ENCODE measurements at places on chromosomes 12 and 14.

DNA sequence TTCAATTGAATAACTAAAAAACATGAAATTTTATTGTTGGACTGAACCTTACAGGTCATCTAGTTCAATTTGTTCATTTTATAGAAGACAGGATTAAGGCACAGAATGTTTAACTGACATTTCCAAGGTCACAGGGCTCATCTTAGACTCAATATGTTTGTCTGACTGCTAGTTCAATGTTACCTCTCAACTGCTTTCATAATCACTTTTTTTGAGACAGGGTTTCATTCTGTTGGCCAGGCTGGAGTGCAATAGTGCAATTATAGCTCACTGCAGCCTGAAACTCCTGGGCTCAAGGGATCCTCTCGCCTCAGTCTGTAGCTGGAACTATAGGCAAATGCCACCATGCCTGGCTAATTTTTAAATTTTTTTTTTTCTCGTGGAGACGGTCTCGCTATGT, 24.4 kb upstream of the ITGA5 start:
- DNase-seq, result no peak

GRCh38 chr12:96472384-96472783, 17.0 kb upstream of the CFAP54 start:
- no peak for DNase-seq

- DNase-seq, result no peak
Observed at GRCh38 chr12:108320507-108321293, 18.4 kb downstream of the CMKLR1 start.

DNA sequence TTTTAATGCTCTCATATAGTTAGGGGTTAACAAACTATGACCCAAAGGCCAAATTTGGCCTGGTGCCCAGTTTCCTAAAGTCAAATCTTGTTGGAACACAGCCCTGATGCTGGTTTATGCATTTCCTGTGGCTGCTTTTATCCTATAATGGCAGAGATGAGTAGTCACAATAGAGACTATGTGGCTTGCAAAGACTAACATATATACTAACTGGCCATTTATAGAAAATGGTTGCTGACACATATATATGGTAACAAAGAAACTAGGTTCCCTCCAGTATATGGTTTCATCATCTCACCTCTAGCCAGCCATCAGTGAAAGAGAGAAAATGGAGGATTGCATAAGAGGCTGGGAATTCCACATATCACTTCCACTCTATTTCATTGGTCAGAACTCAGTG, 10.8 kb downstream of the NAV3 start:
- DNase-seq, result no peak

DNA sequence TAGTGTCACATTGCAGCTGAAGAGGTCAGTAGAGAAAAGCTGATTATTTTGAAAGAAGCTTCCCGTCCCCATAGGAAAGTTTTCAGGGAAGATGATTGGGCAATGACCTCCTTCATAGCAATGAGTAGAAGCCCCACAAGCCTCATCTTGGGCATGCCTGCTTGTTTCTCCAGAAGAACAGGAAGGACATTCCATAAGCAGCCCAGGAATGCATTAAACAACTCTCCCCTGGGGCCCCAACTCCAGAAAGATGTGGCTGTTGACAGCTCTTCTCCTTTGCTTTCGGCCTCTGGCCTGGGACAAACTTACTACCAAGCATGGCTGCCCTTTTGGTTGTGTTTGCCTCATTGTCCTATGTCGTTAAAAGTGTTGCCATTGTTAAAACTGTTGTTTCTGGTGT, 5.7 kb upstream of the VDR start:
- DNase-seq, result no peak

- DNase-seq, result no peak
Observed at GRCh38 chr12:40335991-40336390, 111.2 kb downstream of the LRRK2 start.

- DNase-seq, result no peak
Observed at GRCh38 chr12:27966870-27967269, 5.7 kb downstream of the PTHLH start.

DNA sequence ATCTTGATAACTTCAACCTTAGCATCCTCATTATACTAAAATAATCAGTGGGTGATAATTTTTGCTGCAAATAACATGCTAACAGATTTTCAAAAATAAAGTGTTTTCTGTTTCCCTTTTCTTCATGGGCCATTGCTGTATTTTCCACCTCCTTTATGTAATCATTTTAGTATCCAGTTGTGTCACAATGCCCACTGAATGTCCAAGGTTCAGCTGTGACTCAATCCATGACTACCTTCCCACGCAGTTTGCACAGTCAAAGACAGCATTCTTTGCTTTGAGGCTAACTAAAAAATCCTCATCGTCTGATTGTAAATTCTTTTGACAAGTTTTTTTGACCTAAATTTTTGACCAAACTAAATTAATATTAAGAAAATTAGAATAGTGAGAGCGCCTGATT, 474.1 kb downstream of the FLRT2 start:
- DNase-seq, result no peak
